ENCODE measurements at places on chromosomes 5 and 9.

- DNase-seq = no peak
These were observed 29.0 kb downstream of the KLHL3 start for GRCh38 chr5:137706841-137707240.

DNA sequence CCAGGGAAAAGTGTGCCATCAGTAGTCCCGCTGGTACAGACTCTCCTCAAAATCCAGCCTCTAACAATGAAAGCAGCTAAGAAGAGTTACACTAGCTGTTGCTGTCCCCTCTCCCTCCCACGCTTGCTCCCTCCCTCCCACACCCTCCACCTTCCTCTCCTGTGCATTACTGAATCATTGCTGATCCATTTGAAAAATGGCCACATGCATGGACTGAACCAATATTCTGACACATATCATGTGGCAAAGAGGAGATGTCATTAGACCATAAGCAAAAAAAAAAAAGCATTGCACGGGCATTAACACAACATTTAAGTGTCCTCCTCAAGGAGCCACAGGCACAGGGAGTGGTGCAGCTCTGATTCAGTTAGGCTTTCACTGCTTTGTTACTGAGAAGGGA lies 37.9 kb downstream of the LHFPL2 start:
- DNase-seq = no peak

DNA sequence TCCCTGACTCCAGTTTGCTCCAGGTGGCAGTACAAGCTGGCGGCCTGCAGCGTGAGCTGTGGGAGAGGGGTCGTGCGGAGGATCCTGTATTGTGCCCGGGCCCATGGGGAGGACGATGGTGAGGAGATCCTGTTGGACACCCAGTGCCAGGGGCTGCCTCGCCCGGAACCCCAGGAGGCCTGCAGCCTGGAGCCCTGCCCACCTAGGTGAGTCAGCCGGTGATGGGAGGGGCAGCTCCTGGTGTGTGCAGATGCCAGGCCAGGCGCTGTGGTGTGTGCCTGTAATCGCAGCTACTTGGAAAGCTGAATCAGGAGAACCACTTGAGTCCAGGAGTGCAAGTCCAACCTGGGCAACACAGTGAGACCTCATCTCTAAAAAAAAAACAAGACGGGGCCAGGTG lies 10.0 kb upstream of the CACFD1 start:
- DNase-seq = no peak

GRCh38 chr5:175478008-175478383 lies 364 bp upstream of the SFXN1 start:
- DNase-seq = no peak

- DNase-seq = no peak
These were observed 172.3 kb downstream of the CARTPT start for GRCh38 chr5:71891406-71891805.

DNA sequence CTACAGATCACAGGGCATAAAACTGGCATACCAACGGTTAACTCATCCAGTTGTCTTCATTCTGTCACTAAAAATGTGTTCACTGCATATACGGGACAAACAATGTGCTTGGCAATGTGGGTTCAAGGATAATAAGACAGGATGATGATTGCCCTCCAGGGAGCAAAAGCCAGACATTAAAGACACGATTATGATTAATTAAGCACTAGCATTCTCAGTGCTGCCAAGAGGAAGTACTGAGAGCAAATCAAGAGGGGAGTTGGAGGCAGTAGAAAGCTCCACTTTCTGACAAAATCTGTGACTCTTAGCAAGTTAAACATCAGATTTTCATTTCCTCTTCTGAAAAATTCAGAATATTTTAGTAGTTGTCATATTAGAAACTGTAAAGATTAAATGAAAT lies 9.0 kb upstream of the IFNA8 start:
- no peak for DNase-seq

DNA sequence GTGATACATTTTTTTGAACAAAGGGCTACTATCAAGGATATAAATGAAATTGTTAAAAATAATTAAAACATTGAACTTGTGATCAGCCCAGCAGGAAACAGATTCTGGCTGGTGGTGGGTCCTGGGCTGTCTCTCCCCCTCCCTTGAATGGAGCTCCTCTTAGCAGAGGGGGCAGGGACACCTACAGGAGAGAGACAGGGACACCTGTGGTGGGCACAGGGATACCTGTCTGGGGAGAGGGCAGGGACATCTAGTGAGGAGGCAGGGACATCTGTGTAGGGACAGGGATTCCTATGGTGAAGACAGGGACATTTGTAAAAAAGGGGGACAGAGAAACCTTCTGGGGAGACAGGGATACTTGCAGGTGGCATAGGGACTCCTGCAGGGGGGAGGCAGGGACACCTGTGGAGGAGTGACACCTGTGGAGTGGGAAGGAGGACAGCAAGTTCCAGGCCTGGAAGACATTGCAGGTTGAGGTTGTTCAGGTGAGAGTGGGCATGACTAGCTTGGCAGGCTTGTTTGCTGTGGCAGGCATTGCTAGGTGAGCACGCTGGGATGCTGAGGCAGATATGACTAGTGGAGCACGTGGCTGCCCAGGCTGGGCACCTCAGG lies 264.2 kb downstream of the IRX2 start:
- DNase-seq = no peak
